ENCODE measurements at places on chromosomes 3 and 15.

GRCh38 chr3:64445109-64445943, 220.1 kb upstream of the PRICKLE2 start:
- DNase-seq: no peak

DNA sequence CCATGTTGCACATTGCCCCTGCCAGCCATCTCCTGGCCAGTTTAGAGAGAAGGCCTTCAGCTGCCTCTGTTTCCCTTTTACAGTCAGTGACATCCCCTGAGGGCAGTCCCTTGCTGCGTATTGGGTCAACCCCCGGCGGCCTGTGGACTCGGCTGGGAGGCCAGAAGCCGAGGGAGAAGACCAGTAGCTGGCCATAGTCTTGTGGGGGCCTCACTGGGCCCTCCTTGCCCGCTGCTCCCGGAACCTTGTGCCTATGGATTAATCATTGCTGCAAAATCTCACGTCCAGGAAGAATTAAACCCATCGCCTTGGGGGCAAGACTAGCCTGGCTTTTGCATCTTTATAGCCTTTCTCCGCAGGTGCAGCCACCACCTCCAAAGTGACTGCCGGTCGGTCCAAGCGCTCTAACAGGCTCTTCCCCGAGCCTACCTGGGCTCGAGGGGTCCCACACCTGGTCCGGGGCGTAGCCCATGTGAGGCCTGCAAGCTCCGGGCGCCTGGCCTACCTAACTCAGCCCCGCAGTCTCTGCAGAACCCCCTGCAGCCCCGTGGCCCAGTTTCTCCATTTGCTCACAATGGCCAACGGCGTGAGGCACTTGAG, 870 bp upstream of the CHAC1 start:
- no peak for DNase-seq

- DNase-seq: no peak
Observed at GRCh38 chr3:44021651-44022594, 219.8 kb upstream of the TOPAZ1 start.

DNA sequence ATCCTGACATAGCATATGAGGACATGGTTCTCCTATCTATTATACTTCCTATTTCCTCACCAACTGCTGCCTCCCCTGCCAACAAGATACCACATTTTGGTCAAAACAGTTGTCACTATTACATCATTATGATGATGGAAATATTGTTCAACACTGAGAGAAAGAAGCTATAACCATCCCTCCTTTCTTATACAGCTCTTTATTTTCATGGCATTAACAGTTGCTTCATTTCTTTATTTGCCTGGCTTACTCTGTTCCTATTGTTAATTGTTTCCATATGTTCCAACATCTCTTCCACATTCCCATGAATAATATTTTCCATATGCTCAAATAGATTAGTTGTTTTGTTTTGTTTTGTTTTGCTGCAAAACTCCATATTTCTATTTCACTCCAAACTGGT, 40.8 kb upstream of the FILIP1L start:
- DNase-seq: no peak

GRCh38 chr3:45211466-45212094, 14.5 kb downstream of the TMEM158 start:
- DNase-seq: no peak

- DNase-seq: no peak
Observed at GRCh38 chr3:37751967-37752648, 109.6 kb upstream of the CTDSPL start.

- DNase-seq: peak; percentile 57
Observed at GRCh38 chr15:41772720-41773331, 1.5 kb upstream of the MAPKBP1 start.
